Lower lobe of right lung (tissue), 2 donors: ENCODE measurements at places on chromosomes 16 and 17. TPM values are rescaled to one million over a fixed set of nuclear protein-coding genes. Genes with fewer than 3 reads are reported as not detected.

The C17orf78 gene
- total RNA-seq: not detected

The CMTM2 gene
- 4.0 TPM for total RNA-seq

The TAC4 gene
- not detected for total RNA-seq

The CORO7 gene
- total RNA-seq: 58.5 TPM

The SLFN14 gene
- 0.59 TPM for total RNA-seq

The TLCD3B gene
- not detected for total RNA-seq

The RAP1GAP2 gene
- 17.0 TPM for total RNA-seq

The CSH1 gene
- total RNA-seq: not detected

The HOXB5 gene
- total RNA-seq: 3.9 TPM

The RAMP2 gene
- total RNA-seq: 127 TPM

The HOXB1 gene
- total RNA-seq: not detected

The KRT9 gene
- not detected for total RNA-seq

The CDT1 gene
- total RNA-seq: 3.5 TPM

The PHKB gene
- 95.1 TPM for total RNA-seq

The PRR15L gene
- total RNA-seq: 48.1 TPM

The SSTR5 gene
- not detected for total RNA-seq

The LGALS9B gene
- total RNA-seq: not detected

- peak; percentile 90 for DNase-seq
Measured at GRCh38 chr16:679814-680624, at the start of gene STUB1. TSS of gene STUB1 (plus strand) at chr16:680410. CDS start at chr16:680526, 116 bp downstream.

DNA sequence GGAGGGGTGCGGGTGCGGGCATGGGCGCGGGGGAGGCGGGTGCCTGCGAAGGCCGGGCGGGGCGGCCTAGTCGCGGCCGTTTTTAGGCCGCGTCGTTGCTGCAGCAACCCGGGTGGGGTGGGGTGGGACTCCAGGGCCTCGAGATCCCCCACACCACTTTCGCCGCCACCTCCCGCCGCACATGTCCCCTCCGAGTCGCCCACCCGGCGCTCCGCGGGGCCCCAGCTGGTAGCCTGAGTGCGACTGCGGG is 11.3 kb downstream of the TBX2 start:
- DNase-seq: no peak

- DNase-seq: no peak
Measured at GRCh38 chr17:3602499-3602898, 6.7 kb downstream of the TRPV1 start.

DNA sequence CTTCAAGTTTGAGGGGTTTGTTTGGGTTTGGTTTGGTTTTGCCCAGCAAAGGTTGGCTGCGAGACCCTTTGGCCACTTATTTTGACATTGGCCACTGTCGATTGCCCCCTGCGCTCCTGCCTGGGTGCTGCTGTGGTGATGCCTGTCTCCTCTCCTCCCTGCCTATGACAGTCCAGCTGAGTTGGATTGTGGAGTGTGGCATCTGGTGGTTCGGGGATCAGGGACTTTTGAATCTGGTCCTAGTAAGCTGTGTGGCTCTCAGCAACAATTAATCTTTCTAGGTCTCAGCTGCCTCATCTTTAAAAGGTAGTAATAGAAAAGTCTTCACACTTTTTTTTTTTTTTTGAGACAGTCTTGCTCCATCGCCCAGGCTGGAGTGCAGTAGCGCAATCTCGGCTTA is 27.1 kb downstream of the CDK5RAP3 start:
- peak; percentile 20 for DNase-seq

- DNase-seq: no peak
Measured at GRCh38 chr17:17179371-17179827, 26.7 kb downstream of the PLD6 start.

- DNase-seq: no peak
Measured at GRCh38 chr16:49471038-49471727, 97.6 kb downstream of the C16orf78 start.

- DNase-seq: no peak
Measured at GRCh38 chr16:53429221-53429943, 4.9 kb upstream of the RBL2 start.

DNA sequence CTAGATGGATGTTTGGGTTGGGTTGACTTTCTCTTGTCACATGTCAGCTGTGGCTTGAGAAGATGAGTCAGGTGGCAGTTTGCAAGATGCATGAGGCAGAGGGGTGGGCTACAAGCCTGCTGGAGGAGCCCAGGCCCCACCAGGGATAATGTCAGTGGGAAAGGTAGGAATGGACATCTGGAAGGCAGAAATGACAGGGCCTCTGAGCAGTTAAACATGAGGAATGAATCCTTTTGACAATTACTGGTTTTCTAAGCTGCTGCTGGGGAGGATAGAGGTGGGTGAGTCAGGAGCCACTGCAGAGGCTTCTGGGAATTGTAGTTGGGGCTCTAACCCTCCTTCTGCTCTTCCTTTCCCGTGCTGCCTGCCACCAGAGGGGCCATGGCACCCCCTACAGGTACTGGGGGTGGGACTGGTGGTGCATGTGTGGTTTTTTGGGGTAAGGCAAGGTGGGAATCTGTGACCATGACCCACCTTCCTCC is 15.7 kb downstream of the SLC52A1 start:
- no peak for DNase-seq

DNA sequence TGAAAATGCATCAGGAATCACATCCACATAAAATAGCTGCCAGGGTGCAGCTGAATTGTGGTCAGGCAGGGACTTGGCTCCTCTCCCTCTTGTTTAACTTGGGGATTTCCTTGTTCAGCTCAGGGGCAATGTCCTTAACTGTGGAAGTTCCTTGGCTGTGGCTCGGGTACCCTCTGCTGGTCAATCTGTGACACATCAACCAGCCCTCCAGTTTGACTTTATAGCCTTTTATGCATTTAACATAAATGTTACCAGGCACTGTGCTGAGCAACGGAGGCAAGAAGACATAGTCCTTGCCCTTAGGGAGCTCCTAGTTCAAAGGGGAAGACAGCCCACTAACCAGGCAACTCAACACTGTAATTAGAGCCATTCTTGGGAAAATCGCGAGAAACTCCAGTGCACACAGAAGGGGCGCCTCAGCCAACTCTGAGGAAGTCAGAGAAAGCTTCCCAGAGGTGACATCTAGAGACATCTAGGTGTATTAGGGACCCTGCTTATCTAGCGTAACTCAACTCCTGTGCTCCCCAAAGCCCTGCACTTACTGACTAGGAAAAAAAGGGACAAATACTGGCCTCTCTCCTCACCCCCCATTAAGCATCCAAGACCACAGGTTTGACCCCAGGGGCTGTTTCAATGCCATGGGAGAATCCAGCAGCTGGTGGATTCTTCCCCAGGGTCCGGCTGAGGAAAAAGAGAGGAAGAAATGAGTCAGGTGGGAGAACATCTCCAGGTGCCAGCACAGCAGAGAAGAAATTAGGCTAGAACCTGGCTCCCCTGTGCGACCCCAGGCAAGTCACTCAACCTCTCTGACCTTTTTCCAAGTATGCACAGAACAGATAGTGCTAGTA is 17.3 kb upstream of the EEF2K start:
- DNase-seq: peak; percentile 65

- no peak for DNase-seq
Measured at GRCh38 chr17:61714300-61714699, 123.3 kb upstream of the NACA2 start.

- no peak for DNase-seq
Measured at GRCh38 chr16:19704321-19705145, 13.5 kb downstream of the KNOP1 start.

GRCh38 chr16:56931271-56931891 is 561 bp upstream of the HERPUD1 start:
- no peak for DNase-seq

- no peak for DNase-seq
Measured at GRCh38 chr17:11921296-11921695, 76.0 kb downstream of the ZNF18 start.

GRCh38 chr17:73064084-73064938 is 28.2 kb downstream of the SLC39A11 start:
- DNase-seq: no peak

- DNase-seq: no peak
Measured at GRCh38 chr16:87558682-87559081, 43.6 kb upstream of the JPH3 start.

DNA sequence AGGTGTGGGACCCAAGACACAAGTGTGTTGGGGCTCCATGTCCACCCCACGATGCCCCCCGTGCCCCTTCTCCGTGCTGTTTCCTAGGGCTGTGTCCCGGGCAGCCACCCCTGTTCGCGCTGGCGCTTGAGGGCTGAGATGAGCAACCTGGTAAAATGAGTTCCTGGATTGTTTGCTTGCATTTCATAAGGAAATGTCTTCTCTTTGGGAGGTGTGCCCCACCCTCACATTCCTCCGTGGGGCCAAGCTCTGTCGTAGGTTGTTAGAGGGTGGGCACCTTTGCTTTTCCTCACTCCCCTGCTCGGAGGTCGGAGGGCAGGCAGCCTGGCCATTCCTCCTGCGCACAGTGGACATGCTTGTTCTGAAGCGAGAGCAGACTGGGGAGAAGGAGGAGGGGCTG is 171.3 kb upstream of the CHMP6 start:
- peak; percentile 31 for DNase-seq

GRCh38 chr16:84109598-84110335 is 7.0 kb downstream of the MBTPS1 start:
- DNase-seq: no peak

DNA sequence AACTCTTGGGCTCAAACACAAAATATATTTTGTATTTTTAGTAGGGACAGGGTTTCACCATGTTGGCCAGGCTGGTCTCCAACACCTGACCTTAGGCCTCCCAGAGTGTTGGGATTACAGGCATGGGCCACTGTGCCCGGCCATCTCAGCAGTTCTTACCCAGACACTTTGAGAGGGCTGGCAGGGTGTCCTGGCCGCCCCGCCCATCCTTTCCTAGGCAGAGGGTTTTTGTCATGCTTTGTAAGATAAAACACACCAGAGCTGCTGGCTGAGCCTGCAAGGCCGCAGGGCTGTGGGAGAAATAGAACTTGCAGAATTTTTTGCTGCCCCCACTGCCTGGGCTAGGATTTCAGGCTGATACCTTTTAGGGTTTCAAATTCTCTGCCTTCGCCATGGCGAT is 8.7 kb downstream of the PPL start:
- no peak for DNase-seq

DNA sequence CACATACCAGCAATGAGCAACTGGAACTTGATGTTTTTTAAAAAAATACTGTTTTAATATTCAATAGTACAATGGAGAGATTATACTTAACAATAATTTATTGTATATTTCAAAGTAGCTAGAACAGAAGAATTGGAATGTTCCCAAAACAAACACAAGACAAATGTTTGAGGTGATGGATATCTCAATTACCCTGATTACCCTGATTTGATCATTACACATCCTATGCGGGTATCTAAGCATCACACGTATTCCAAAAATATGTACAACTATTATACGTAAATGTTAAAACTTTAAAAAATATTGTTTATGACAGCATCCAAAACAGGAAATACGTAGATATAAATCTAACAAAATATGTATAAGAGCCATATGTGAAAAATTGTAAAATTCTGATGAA is 96.8 kb downstream of the DYNLRB2 start:
- no peak for DNase-seq

GRCh38 chr17:17740615-17741348 is 59.5 kb downstream of the RAI1 start:
- no peak for DNase-seq

DNA sequence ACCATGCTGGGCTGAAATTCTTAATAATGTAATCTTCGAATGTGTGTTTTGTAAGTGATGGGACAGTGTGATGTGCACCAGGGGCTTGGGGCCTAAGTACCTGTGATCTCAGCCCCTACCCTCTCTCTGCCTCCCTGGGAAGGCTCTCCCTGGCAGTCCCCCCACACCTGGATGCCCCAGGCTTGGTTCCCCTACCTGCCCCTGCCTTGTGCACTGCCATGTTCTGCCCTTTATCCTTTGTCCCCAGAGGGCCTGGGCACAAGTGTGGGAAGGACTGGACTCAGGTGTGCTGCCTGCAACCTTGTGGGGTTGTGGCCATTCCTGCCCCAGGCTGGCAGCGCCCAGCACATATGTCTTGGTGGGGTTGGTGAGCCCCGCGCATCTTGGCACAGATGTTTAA is 55.4 kb upstream of the CREBBP start:
- peak; percentile 31 for DNase-seq

GRCh38 chr17:57463103-57463885 is 207.0 kb downstream of the MSI2 start:
- DNase-seq: no peak

DNA sequence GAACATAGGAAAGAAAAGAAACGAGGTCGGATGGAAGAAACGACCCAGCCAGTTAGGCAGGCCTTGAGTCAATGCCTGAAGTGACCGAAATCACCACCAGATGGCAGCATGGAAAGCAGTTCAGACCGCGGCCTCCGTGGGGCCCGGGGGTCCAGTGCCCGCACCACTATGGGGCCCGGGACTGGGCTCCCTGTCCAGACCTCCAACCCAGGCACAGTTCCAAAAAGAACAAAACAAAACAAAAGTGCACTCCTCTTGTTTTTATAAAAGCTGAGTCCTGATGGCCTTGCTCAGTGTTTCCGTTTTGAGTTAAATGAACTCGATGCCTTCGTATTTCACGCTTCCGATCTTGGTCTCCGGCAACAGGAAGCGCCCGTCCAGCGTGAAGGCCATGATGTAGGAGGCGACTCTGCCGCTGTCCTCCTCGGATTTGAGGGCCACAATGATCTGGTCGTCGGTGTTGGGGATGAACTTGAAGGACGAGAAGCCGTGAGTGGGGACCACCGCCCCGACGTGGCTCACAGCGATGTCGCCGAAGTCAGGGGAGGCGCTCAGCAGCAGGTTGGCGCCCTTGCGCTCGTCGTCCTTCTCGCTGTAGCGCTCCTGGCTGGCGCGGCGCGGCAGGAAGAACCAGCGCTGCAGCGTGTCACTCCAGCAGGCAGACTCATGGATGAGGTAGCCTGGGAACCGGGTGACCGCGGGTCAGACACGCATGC is 13.7 kb upstream of the LGALS3BP start:
- no peak for DNase-seq
